ENCODE measurements at places on chromosomes 3 and 15.

DNA sequence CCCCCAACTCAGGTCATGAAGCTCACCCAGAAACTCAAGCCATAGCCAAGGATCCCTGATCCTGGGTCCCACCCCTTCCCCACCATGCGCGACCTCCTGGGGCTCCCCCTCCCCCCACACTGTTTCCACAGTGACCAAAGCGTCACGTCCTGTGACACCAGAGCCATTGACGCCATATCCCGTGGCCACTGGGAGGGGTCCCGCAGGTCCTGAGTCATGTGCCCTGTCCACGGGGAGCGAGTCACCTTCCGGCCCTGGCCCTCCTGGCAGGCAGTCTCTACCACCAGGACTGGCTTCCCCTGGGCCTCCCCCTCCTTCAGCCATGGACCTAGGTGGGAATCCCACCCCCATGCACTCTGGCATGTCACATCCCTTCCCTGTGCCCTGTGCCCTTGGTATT, 15.6 kb downstream of the SEMA3F start:
- no peak for DNase-seq

DNA sequence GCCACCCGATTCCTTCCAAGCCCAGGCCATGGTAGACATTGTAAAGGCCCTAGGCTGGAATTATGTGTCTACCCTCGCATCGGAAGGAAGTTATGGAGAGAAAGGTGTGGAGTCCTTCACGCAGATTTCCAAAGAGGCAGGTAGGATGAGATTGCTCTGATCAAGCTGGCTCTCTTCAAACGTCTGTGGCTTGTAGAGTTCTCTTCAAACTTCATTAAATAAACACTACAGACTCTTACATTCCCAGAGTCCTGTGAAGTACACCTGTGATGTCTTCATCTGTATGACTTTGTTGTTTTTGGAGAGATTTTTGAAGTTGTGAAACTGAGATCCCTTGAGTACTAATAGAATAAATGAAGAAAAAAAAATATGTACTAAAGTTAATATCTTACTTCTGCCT, 285.6 kb downstream of the GRM7 start:
- no peak for DNase-seq

DNA sequence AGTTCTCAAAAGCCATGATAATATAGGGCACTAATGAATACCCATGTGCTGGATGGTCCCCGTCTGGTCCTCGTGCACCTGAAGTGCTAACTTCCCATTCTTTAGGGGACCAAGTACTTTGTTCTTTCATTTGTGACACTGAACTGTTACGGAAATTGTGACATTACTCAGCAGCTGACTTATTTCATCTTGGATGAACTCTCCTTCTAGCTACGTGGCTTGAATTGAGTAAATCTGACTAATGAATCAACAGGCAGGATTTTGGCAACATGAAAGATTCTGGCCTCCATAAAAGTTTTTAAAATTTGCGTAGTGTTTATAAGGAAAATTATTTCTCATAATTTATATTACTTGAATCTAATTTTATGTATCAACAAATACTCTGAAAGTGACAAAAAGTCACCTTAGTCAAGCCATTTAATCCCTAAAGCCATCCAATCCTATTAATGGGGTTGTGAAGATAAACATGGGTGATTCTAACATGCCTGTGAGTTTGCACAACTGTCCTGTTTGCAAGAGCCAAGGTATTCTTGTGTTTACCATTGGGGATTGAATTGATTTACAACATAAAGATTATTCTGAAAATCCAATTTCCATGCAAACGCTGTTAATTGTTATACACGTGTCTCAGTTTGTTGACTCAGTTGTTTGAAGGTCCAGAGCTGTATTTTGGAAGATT, 119.9 kb downstream of the AGBL1 start:
- no peak for DNase-seq

DNA sequence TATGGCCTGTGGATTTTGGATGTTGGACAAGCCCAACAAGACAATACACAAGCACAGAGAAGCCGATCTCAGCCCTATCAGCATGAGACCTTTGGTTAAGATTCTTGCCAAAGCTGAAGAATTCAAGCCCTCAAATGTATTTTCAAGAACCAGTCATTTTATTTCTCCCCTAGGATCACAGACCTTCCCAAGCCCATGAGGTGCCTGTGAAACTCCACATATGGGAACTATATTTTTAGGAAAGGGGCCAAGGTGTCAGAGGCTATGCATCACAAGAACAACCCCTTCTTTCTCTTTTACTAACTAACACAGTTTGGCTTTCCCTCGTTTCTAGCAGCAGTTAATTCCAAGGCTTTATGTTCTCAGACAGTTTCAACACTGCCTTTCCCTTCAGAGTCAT, 364.5 kb downstream of the MAGI1 start:
- DNase-seq, result no peak

GRCh38 chr3:127758013-127758412, 64.3 kb downstream of the MGLL start:
- no peak for DNase-seq

DNA sequence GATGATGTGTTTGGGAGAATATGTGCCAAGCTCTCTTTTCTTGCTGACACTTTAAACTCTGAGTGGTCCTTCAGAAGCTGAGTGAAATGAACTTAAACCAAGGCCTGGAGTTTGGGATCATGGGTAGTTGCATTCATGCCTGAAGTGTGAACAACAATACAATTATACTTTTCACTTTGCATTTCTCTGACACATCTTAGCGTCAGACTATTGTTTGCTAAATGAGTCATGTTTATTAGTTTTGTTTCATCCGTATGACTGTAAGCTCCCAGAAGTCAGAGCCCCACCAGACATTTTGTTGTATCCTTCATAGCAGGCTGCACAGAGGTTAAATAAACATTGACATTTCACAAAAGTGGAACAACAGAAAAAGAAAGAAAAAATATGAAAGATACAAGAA, 542.6 kb downstream of the TUSC7 start:
- DNase-seq, result no peak

DNA sequence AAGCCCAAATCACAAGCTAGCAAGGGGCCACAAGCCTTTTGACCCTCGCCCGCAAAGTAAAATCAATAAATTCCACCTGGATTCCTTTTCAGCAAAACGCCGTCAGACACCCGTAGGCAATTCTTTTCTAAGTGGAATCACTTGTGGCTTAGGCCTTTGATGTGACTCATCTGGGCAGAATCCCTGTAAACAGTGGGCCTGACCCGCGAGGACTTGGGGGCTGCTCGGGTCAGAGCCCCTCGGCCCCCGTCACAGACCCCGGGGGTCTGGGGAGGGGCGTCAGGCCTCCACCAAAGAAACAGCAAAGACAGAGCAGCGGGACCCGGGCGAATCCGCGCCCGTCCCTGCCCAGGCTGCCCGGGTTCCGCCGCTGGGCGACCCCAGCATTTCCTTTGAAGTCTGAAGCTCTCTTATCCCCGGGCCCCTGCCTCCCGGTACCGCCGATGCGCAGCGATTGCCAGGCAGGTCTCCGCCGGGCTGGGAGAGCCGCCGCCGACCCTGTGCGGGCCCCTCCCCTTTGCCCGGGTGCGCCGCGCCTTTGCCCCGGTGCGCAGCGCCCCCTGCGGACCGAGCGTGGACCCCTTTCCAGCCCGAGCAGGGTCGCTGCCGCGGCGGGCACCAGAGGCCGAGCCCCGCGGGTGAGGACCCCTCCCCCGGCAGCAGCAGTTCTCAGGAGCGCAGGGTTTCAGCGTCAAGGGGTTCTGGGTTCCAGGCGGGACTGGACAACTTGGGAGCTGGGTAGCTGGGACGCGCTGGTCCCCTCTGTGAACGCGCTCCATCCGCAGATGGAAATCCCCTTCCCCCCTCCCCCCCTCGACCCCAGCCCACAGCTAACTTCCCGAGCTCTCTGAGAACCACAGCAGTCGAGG, 178.3 kb downstream of the UACA start:
- DNase-seq, result peak; percentile 53

DNA sequence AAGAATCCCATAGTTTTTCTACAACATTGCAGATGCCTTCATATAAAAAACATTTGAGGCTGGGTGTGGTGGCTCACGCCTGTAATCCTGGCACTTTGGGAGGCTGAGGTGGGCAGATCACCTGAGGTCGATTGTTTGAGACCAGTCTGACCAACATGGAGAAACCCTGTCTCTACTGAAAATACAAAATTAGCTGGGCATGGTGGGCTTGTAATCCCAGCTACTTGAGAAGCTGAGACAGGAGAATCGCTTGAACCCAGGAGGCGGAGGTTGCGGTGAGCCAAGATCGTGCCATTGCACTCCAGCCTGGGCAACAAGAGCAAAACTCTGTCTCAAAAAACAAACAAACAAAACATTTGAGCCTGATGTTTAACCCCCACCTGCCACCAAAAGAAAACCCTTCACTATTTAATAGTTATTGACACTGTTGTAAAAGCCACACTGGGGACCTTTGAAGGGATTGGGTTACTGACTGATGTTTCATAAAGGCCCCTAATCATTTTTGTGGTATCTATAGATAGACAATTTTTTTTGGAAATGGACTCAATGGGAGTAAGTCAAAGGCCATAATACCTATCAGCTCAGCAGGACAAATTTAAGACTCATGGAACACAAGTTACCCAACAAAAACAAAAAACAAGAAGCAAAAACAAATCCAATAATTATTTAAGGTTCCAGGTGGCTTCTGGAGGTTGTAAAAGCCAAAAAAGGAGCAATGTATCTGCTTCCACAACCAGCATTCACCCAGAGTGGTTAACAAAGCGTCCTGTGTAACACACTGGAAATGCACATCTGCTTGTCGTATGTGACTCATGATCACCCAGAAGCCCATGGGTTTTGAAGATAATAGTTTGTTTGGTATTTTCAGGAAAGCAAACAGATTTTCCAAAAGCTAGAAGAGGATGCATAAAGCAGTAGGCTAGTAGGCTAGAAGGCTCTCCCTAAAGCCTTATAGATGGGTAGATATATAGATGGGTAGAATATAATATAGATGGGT, 41.2 kb downstream of the CDCP1 start:
- no peak for DNase-seq

- DNase-seq, result peak; percentile 95
Measured at GRCh38 chr15:92845126-92845508, 55.0 kb upstream of the CHD2 start.

DNA sequence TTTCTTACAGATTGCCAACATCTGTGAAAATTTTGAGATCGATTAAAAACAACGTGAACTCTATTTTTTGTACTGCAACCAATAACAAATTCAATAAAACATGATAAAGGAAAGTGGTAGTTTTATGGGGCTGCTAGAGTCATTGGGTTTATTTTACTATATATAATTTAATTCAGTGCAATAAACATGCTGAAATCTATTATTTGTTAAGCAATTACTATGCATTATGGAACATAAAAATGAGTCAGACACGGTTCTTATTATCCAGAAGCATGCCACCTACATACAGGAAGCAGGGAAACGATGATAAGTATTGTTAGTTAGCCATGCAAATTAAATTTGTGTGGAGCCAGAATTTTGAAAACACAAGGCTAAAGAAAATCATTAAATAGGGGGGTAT, 27.2 kb downstream of the NPHP3 start:
- no peak for DNase-seq

GRCh38 chr3:104750581-104750980, 616.1 kb upstream of the ALCAM start:
- no peak for DNase-seq

DNA sequence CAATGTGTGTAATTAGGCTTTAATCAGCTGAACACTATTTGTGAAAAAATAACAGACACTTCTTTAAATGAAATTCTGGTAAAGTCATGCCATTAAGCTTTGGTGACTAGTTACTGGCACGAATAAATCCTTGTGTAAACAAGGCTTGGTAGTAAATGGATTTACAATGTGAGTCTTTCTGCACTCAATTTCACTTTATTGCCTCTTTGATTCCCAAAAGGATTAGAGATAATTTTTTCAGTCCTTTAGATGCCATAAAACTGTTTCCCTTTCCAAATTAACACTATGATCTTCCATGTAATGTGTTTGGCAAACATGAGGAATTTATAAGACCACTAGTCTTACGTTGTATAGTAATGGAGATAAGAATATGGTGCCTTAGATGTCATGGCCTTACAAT, 339.5 kb upstream of the DNAJC19 start:
- DNase-seq, result no peak

DNA sequence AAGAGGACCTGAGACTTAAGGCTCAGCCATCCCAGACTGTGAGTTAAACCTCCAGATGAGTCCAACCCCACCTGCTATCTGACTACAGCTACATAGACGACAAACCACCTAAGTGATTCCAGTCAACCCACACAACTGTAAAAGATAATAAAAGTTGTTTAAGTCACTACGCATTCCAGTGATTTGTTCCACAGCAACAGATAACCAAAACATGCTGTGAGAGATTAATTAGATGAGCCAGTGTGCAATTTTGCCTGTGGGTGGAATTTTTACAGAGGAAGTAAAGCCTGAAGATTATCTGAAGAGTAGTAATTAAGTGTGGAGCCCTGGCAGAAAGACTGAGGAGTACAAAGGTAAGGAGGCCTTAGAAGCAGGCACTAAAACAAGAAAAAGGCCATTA, 5.4 kb downstream of the BTBD1 start:
- DNase-seq, result no peak

DNA sequence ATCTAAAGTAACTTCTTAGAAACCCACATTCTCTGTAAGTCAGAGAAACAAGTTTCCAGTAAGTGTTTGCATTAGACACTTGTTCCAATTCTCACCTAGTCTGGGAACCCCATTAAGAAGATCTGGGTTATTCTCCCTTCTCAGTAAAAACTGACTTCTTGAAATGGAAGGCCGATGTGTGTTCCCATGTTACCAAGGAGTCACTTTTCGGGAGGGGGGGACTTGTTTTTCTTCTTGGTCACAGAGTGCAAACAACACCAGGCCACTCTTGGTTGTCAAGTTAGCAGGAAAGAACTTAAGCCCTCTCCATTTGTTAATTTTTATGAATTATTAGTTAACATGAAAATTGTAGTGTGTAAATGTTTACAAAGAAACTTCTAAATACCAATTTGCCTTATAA, 55.6 kb downstream of the ITPR1 start:
- no peak for DNase-seq

DNA sequence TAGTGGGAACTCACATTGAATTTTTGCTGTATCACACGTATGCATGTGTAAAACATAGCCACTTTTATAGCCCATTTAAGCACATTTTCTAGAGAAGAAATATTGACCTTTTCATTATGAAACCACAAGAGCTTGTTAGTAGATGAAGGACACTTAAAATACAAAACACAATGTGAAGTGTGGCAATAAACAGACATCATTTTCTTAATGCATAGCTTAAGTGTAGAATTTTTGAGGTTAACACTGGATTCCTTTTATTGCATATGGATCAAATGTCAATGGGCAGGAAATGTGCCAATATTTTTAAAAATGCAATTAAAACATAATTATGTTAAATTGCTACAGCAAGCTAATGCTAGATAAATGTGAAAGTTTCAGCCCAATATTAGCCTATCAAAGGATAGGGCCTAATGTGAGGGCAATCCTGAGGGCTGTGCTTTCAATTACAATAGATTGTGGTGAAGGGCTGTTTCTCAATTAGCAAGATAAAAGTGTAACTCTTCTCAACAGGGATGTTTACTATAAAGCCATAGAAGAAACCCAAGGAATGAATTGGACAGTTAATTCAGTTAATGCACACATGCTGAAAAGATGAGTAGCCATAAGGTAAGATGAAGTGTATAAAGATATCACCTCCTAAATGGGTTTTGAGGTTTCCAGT, 489.0 kb upstream of the CDIN1 start:
- no peak for DNase-seq

- DNase-seq, result no peak
Measured at GRCh38 chr3:111768571-111769100, 90.4 kb upstream of the PHLDB2 start.
